T-cell (primary cell): ENCODE measurements at places on chromosomes 3 and 15. TPM values are rescaled to one million over a fixed set of nuclear protein-coding genes. Genes with fewer than 3 reads are reported as not detected.

The GOLGA8J gene
- total RNA-seq: not detected

The STX19 gene
- total RNA-seq: not detected

The PLA2G4F gene
- not detected for total RNA-seq

The LMAN1L gene
- 1.6 TPM for total RNA-seq

The SLC12A1 gene
- not detected for total RNA-seq

The SPINT1 gene
- 6.6 TPM for total RNA-seq
